ENCODE measurements at places on chromosomes 1 and 21.

DNA sequence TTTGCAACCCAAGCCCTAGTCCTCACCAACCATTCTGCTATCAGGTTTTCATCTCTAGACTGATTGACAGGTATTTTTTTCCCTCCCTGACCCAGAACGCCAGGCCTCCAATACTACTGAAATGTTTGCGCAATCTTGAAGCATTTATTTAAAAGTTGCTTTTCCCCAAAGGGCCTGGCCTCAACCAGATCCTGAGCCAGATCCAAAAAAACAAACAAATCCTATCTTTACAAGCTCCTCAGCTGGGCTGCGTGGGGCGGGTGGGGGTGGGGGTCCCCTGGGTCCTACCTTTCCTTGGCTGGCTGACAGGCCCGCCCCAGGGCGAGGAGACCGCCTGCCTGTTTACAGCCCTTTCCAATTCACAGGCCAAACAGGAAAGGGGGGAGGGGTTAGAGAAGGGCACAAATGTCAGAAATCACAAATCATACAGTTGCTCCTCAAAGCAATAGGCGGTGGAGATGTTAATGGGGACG is 98.8 kb downstream of the FOXD2 start:
- no peak for DNase-seq

DNA sequence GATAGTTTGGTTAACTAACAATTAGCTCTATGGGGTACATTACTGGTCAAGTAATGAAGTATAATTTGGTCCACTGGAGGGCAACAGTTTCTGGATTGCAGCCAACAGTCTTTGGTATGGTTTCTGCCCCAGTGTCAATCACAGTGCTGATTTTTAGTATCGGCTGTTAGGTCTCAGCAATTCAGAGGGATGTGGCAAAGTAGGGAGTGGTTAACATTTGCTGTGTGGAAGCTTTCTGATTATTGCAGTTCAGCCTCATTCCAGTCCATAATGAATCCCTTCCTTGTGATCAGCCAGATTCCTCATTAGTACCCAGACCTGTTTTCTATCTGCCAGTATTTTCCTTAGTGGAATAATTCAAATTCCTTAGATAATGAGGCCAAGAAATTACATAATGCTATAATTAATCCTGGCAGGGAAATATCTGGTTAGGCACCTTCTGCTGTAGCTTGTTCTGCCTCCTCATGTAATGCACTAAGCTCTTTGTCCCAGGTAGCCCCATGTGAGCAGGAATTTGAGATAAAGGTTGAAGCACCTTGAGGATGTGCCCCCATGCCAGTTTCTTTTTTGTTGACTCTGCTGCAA is 14.0 kb downstream of the F3 start:
- DNase-seq = peak; percentile 9

- no peak for DNase-seq
Measured at GRCh38 chr1:77103486-77103885, 115.7 kb downstream of the PIGK start.

DNA sequence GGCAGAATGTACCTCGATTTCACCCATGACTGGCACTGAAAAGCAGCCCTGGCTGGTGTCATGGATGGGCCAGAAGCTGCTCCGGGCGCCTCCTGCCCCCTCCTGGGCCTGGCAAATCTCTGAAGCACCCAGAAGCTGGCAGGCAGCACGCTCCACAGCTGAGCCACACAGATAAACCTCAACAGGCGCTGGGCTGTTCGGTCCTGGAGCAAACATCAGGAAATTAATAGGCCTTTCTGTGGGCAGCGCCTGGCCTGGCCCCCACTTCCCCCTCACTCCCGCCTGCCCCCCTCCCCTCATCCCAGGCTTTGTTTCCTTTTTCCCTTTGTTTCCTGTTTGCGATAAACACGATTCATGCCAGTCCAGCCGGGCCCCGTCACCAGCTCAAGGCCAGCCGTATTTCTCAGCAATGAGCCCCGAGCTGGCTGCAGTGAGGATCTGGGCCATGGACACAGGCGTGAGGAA is 20.1 kb upstream of the DISP3 start:
- DNase-seq = no peak

GRCh38 chr1:85146972-85147359 is 53.9 kb downstream of the SYDE2 start:
- DNase-seq = peak; percentile 22

DNA sequence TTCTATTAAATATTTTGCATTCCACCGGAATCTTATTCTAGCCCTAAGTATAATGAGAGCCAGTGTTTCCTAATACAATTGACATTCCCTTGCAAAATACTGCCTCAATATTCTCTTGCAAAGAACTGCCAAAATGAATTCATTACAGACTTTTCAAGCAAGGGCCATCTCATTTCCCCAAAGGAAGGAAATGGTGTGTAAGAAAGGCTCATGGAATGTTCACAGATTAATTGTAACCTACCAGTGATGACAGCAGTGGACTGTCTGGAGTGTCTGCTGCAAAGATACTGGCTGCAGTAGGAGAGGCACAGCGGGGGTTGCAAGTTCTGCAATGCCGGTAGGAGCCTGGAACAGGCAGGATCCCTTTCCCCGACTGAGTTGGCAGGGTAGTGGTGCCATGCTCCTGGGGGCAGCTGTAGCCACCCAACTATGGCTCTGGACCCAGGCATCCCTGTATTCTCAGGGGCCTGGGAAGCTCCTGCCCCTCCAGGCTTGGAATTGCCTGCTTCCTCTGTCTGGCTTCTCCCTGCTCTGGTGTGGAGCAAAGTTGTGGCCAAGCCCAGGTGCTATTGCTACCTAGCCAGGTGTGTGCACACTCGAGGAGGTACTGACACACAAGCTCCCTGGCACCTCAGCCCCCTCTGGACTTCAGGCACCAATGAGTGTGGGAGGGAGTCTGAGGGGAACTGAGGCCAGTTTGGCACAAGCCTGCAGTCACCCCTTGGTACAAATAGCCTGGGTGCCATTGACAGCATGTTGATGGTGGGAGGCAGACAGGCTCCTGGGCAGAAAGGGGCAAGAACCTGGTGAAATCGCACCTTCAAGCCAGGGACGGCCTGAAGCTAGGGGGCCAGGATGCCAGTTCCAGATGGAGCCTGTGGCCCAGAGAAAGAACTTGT is 1371.0 kb downstream of the KCNT2 start:
- DNase-seq = no peak

GRCh38 chr1:215081661-215082531 is 641 bp upstream of the KCNK2 start:
- DNase-seq = no peak

DNA sequence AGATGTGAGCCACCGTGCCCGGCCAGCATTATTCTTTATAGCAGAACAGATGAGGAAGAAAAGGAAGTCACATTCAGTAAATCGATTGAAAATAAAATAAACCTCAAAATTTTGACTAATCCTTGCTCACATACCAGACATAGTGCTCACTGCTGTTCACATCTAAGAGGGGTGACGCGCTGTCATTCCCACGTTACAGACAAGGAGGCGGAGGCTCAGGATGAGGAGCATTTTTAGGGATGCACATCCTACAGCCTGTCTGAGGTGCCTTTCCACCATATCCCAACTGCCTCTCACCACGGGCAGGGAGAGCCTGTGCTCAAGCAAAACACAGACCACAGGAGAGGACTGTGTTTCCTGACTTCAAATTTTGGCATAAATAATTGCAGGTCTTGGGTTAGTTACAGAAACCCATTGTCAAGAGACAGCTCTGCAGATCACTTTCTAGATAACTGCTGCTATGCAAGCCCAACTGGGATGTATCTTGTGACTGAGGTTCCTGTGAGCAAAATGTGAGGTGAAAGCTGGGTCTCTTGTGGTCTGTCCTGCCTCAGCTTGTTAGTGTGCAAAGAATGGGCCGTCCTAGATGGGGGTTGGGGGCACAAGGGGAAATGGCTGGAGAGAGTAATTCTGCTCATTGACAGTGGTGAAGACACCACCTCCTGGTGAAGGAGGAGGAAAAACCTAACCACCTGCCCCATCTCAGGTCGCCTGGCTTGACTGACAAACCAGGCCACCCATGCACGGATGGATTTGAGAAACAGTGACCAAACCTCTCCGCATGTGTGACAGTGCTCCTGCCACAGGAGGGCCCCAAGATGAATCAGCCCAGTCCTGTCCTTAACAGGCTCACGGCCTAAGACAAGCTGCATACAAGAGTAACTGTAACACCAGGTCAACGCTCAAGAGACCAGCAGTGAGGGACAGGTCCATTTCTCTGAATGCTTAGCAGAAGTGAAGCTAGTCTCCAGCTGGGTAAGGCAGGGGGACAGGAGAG is 8.2 kb downstream of the TNN start:
- no peak for DNase-seq

GRCh38 chr1:205976708-205977401 is 26.3 kb downstream of the RAB7B start:
- peak; percentile 30 for DNase-seq

DNA sequence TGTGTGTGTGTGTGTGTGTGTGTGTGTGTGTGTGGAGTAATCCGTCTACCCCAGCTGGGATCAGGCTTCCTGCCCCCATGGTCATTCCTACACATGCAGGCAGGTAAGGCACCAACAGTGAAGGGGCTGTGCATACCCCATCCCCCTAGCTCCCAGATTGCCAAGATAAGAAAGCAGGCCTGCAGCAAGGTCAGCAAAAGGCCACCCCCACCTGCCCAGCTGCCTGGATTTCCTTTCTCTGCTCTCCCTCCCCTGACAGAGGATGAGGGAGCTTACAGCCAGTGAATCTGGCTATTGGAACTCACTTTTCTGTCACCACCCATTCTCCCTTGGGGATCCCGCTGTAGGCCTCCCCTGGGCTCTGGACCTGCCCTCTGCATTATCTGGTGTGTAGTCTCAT is 7.9 kb downstream of the ALX3 start:
- no peak for DNase-seq

DNA sequence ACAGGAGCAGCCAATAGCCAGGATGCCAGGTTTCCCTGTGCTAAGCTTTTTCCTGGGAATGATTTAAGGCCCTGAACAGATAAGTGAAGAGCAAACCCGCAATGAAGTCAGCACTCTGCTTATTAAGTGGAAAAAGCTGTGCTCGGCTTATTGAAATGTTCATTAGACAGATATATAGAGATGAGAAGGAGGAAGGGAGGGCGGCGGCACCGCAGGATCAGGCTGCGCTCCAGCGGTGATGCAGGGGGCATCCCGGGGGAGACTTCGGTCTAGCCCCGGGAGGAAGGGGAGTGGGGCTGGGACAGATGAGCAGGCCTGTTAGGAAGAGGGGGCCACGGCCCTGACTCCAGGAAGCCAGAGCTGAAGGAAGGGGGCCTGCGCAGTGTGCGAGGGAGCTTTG is 115.0 kb downstream of the TMEM53 start:
- DNase-seq = no peak

GRCh38 chr1:151984313-151984956 is 9.2 kb downstream of the S100A10 start:
- no peak for DNase-seq

GRCh38 chr1:161382214-161383019 is 14.7 kb upstream of the CFAP126 start:
- peak; percentile 85 for DNase-seq

DNA sequence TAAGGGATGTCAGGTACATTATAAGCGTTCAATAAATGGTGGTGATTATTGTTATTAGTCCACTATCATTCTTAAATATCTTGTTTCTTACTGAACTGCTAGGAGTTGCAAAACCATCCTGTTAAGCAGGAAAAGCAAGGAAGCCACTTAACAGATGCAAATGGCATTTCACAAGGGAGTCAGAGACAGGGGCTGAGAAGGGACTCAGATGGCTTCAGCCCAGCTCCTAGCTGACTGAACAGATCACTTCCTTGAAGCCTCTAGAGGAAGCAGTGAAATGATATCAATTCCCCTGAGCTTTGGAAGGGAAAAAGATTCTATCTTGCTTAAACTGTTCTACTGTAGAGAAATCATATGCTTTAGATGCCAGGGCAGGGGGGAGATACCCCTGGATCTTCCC is 151.5 kb downstream of the ST6GALNAC5 start:
- no peak for DNase-seq

GRCh38 chr1:108188801-108189200 is 11.3 kb downstream of the SLC25A24 start:
- DNase-seq = no peak

DNA sequence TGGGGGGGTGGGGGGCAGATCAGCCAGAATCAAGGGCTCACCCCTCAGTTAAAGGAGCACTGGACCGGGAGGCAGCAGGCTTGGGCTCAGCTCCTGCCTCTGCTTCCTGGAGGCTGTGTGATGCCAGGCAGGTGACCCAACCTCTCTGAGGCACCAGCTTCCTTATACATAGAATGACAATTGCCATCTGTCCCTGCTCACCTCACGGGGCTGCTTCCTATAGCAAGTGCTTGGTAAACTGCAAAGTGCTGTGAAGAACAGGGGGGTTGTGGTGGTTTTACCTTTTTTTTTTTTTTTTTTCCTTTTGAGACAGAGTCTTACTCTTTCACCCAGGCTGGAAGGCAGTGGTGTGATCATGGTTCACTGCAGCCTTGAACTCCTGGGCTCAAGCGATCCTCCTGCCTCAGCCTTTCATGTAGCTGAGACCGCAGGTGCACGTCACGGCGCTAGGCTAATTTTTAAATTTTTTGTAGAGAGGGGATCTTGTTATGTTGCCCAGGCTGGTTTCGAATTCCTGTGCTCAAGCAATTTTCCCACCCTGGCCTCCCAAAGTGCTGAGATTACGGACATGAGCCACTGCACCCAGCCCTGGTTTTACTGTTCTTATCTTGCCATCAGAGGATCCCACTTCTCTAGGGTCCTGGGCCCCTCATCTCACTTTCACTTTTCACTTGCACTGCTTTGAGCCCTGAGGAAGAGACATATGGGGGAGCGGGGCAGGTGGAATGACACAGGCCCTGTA is 11.6 kb downstream of the KCNQ4 start:
- no peak for DNase-seq

DNA sequence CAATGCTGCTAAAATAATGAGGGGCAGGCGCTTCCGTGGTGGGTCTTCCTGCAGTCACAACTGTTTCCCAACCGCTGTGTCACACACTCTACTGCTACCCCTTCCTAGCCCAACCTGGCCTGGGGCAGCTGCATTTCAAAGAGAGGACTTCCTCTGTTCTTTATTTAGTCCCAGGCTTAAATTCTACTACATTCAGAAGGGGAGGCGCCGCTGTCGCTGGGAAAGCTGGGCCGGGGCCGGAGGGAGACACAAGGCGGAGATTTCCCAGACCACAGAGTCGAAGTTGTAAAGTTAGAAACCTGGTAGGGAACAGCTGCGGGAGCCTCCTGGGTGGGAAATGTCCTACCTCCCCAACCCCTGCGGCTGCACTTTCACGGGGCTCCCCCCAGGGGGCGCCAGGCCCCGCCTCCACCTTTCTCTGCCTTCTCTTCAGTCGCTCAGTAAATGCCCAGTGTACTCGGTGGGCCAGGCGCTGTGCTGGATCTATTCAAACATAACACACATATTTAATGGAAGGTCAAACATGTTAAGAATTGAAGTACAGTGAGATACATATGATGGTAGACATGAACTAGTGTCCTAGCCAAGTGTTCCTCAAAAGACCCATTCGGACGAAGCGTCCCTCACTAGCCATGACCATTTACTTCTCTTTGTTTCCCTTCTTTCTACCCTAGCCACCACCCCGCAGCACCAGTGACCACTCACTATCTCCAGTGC is 23.1 kb downstream of the DYRK3 start:
- DNase-seq = peak; percentile 27
